ENCODE measurements at places on chromosomes 2 and 18. TPM values are rescaled to one million over a fixed set of nuclear protein-coding genes. Genes with fewer than 3 reads are reported as not detected.

The FASTKD1 gene
- 31.2 TPM for total RNA-seq

The SCG2 gene
- 0.61 TPM for total RNA-seq

The AGXT gene
- not detected for total RNA-seq

The RESP18 gene
- not detected for total RNA-seq

The RAPGEF4 gene
- total RNA-seq: 21.8 TPM

The GAD1 gene
- total RNA-seq: not detected

DNA sequence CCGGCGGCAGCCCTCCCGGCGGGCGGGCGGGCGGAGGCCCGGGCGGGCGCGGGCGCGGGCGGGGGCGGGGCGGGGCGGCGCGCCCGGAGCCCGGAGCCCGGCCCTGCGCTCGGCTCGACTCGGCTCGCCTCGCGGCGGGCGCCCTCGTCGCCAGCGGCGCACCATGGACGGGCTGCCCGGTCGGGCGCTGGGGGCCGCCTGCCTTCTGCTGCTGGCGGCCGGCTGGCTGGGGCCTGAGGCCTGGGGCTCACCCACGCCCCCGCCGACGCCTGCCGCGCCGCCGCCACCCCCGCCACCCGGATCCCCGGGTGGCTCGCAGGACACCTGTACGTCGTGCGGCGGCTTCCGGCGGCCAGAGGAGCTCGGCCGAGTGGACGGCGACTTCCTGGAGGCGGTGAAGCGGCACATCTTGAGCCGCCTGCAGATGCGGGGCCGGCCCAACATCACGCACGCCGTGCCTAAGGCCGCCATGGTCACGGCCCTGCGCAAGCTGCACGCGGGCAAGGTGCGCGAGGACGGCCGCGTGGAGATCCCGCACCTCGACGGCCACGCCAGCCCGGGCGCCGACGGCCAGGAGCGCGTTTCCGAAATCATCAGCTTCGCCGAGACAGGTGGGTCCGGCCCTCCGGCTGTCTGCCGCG, at the start of gene INHBB:
TSS of gene INHBB (plus strand) at position 111 of the 641 bp plus-strand sequence. CDS start at position 164, 53 bp downstream.
- H3K4me1 ChIP-seq: peaks cover 28% of the 10 kb centered on the region
- H3K27ac ChIP-seq: peak within 1 kb of the TSS; percentile 51
- H3K36me3 ChIP-seq: no peaks in the 10 kb centered on the region
- DNase-seq: no peak
- H3K4me3 ChIP-seq: peak within 1 kb of the TSS; percentile 52
- H3K27me3 ChIP-seq: peaks cover 46% of the 10 kb centered on the region

DNA sequence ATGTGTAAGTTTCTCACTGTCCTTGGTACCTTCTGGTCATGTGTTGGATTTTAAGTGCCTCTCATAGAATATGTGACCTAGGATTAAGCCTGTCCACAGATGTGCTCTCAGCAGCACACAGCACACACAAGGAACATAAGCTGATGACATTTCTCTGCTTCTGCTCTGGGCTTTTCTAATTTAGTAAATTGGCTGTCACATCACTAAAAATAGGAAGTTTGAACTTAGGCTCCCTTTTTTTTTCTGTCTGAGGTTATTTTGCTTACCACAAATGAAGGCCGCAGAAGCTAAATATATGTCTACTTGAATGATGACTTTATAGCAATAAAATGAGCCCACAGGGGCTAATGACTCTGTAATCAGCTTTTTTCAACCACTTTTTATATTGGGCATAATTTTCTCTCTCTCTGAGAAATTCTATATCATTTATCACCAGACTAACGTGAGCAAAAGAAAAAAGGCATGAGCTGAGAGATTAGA, 150.2 kb upstream of the KLHL14 start:
- H3K36me3 ChIP-seq: no peaks in the 10 kb centered on the region
- H3K4me3 ChIP-seq: no peak overlapping the region
- no peaks in the 10 kb centered on the region for H3K4me1 ChIP-seq
- DNase-seq: no peak
- no peaks in the 10 kb centered on the region for H3K27me3 ChIP-seq

DNA sequence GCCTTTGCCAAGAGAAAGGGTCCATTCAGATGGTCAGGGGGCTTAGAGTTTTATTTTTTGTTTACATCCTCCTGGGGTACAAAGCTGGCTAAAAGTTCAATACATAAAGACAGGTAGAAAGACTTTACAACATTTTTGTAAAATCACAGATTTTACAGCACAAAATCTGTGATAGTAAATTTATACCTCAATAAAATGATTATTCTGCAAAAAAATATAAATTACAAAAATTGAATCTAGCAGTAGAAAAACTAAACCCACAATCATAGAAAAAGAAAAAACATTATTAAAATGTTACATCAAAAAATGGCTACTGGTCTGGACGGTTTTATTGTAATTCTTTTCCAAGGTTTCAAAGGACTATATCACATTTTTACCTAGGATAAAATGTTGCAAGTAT, 674.2 kb upstream of the CHAC2 start:
- no peak for DNase-seq
- H3K27me3 ChIP-seq: no peaks in the 10 kb centered on the region
- no peak overlapping the region for H3K27ac ChIP-seq
- H3K4me3 ChIP-seq: no peak overlapping the region
- H3K4me1 ChIP-seq: no peaks in the 10 kb centered on the region
- H3K36me3 ChIP-seq: no peaks in the 10 kb centered on the region

- H3K4me1 ChIP-seq: no peaks in the 10 kb centered on the region
- H3K4me3 ChIP-seq: no peak overlapping the region
- DNase-seq: no peak
- no peaks in the 10 kb centered on the region for H3K36me3 ChIP-seq
- no peaks in the 10 kb centered on the region for H3K27me3 ChIP-seq
- no peak overlapping the region for H3K27ac ChIP-seq
Measured at GRCh38 chr2:69449906-69450305, 12.7 kb upstream of the NFU1 start.

DNA sequence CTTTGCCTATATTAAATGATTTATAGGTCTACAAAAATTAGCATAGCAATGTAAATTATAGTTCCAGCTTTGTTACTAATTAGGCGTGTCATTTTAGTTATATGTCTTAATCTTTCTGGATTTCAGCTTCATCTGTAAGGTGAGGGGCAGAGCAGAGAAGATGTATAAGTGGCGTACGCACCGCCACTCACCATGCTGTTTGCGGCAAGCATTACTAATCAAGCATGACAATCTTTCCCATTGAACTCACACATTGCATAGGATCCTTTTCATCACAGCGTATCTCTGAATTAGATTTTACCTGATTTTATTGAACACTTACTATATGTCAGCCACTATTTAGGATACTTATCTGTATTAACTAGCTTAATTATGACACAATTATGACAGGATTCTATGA, 183.6 kb upstream of the DLGAP1 start:
- no peaks in the 10 kb centered on the region for H3K4me1 ChIP-seq
- H3K27ac ChIP-seq: no peak overlapping the region
- no peak overlapping the region for H3K4me3 ChIP-seq
- no peaks in the 10 kb centered on the region for H3K36me3 ChIP-seq
- H3K27me3 ChIP-seq: no peaks in the 10 kb centered on the region

DNA sequence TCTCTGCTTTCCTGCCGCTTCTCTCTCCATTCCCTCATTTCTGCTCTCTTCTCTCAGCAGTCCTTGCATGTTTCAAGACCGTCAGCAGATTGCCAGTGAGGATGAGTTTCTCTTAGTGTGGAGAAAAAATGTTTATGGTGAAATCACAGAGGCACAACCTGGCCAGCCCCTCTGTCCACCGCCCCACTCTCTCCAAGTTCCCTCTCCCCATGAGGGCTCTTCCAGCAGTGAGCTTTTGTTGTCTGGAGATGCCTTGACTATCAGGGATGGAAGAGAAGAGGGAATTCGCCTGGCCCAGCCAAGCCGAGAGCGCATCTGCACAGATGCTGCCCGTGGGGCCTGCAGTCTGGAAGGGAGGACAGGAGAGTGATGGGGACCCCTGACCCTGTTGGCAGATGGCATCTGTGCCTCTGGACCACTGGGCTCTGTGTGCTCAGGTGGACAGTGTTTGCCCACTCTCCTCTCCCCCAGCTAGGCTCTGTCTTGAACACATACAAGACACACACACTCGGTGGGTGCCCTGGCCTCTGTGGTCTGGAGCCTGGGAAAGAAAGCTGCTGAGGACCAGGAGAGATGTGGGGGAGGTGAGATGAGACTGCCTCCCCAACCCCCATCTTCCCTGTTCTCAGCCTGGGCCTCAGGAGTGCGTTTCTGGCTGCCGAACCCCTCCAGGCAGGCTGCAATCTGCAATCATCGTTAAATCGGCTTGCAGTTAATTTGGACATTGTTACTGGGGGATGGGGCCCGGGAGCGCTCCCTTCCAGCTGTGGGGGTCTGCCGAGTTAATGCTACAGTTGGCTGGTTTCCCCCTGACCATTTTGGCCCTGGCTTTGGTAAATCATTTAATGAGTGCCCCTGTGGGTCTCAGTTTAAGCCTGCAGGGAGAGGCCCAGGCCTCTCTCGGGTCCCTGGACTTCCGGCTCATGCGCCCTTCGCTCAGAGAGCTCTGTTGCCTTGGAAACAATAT, 4.5 kb downstream of the ITM2C start:
- H3K27ac ChIP-seq: no peak overlapping the region
- H3K27me3 ChIP-seq: peaks cover 15% of the 10 kb centered on the region
- H3K4me3 ChIP-seq: no peak overlapping the region
- no peaks in the 10 kb centered on the region for H3K36me3 ChIP-seq
- peaks cover 21% of the 10 kb centered on the region for H3K4me1 ChIP-seq
- no peak for DNase-seq

- no peaks in the 10 kb centered on the region for H3K36me3 ChIP-seq
- H3K27me3 ChIP-seq: no peaks in the 10 kb centered on the region
- H3K4me3 ChIP-seq: no peak overlapping the region
- H3K27ac ChIP-seq: peak overlapping the region; percentile 80
- DNase-seq: peak; percentile 95
Measured at GRCh38 chr2:46847185-46847710, 68.4 kb downstream of the MCFD2 start.

GRCh38 chr2:20917719-20918572, 95.0 kb upstream of the LDAH start:
- DNase-seq: no peak
- no peaks in the 10 kb centered on the region for H3K36me3 ChIP-seq
- H3K4me1 ChIP-seq: no peaks in the 10 kb centered on the region
- H3K27me3 ChIP-seq: peaks cover 13% of the 10 kb centered on the region
- no peak overlapping the region for H3K27ac ChIP-seq

DNA sequence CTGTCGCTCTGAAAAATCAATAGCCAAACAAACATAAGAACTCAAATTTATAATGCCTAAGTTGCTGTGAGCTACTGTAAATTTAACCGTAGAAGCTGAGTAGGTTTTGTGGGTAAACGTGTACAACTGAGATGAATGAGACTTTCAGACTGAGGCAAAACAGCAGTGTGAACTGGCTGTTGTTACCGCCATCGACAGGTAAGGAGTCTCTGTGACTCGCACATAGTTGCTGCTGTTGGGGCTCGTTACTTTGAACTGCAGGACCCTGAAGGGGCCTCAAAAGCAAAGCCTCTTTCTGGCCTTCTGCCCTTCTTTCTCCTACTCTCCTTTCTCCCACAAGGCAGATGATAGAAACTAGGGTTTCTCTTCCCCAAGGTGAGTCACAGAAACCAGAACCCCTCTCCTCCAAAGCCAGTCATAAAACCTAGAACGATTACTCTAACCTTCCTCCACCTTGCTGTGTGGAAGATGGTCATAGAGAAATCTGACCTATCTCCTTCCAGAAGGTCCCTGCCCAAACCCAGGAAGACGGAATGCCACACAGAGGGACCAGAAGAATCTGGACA, 101.2 kb downstream of the DLGAP1 start:
- H3K4me1 ChIP-seq: no peaks in the 10 kb centered on the region
- no peaks in the 10 kb centered on the region for H3K27me3 ChIP-seq
- H3K4me3 ChIP-seq: no peak overlapping the region
- H3K36me3 ChIP-seq: no peaks in the 10 kb centered on the region
- H3K27ac ChIP-seq: no peak overlapping the region
- DNase-seq: no peak

GRCh38 chr2:134133622-134134312, 120.1 kb upstream of the MGAT5 start:
- no peaks in the 10 kb centered on the region for H3K36me3 ChIP-seq
- H3K27me3 ChIP-seq: no peaks in the 10 kb centered on the region
- no peak overlapping the region for H3K4me3 ChIP-seq

GRCh38 chr2:217956586-217957457, 46.0 kb downstream of the TNS1 start:
- H3K27ac ChIP-seq: no peak overlapping the region
- no peaks in the 10 kb centered on the region for H3K27me3 ChIP-seq
- H3K4me1 ChIP-seq: peaks cover 30% of the 10 kb centered on the region
- H3K4me3 ChIP-seq: no peak overlapping the region
- H3K36me3 ChIP-seq: no peaks in the 10 kb centered on the region

DNA sequence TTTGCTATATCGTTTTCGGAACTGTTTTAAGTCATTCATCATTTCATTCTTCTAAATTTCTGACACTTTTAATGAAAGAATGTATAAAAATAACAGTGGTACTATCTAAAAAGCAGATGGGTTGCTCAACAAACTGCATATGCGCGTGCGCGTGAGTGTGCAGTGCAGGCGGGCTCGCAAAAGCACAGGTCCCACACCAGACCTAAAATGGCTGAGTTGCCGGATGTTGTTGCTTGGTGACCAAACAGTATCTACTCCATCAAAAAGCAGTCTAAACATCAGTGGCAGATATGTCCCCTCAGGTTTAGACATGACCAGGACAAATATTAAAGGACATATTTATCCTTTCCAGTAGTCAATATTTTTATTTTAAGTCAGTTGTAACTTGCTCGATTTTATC, 5.1 kb downstream of the NOL4 start:
- H3K4me3 ChIP-seq: no peak overlapping the region
- no peak overlapping the region for H3K27ac ChIP-seq
- DNase-seq: no peak
- peaks cover 18% of the 10 kb centered on the region for H3K4me1 ChIP-seq

DNA sequence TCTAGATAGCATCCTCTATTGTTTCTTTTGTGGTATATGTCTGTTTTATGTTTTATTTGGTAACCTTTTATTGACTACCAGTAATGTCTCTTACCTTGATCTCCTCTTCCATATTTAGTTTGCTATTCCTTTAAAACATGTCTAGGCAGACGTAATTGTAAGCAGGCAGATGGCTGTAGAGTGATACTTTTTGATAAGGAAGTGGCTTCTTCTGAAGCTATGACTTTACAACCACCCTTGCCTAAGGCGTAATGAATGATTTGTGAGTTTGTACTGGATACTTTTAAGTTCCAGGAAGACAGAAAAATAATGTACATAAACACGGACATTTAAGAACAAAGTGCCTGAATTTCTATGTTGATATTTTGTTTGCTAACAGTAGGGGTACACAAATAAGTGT, 85.6 kb downstream of the ZNF804A start:
- no peaks in the 10 kb centered on the region for H3K36me3 ChIP-seq
- no peak overlapping the region for H3K27ac ChIP-seq
- H3K4me1 ChIP-seq: no peaks in the 10 kb centered on the region

DNA sequence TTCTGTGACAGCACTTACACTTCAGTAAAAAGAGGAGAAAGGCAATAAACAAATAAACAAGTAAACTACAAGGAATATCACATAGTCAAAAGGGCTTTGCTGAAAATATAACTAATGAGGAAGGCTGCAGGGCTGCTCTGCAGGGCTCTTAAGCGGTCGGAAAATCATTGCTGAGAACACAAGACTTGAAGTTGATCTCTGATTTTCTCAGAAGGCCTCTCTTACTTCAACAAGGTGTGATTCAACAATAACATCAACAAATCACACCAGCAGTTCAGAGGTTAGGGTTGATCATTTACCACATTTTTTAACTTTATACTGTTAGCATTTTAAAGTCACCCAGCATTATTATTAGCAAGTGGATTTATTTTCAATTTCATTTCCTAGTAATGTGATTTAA, 215.6 kb downstream of the ARHGAP15 start:
- H3K36me3 ChIP-seq: no peaks in the 10 kb centered on the region
- DNase-seq: no peak
- no peak overlapping the region for H3K4me3 ChIP-seq
- H3K27ac ChIP-seq: no peak overlapping the region
- no peaks in the 10 kb centered on the region for H3K4me1 ChIP-seq
- no peaks in the 10 kb centered on the region for H3K27me3 ChIP-seq
